IPS DF 6.9 (cell line): ENCODE measurements at places on chromosomes 1 and 21.

- H3K27ac ChIP-seq: no peak overlapping the region
- 0 out of 2 replicates have a peak, but pooled peaks cover 4% of the 10 kb centered on the region for H3K36me3 ChIP-seq
- DNase-seq: peak; percentile 84
- no peak overlapping the region for H3K4me3 ChIP-seq
- H3K4me1 ChIP-seq: peaks cover 3% of the 10 kb centered on the region; the same call in 1 of the 2 replicates
These were observed 11.1 kb downstream of the ADPRS start for GRCh38 chr1:36099681-36100341.

GRCh38 chr21:44650973-44651675 is 3.3 kb downstream of the KRTAP12-4 start:
- DNase-seq: no peak
- H3K27me3 ChIP-seq: no peaks in the 10 kb centered on the region
- H3K27ac ChIP-seq: no peak overlapping the region
- no peaks in the 10 kb centered on the region; the same call in 1 of the 2 replicates for H3K4me1 ChIP-seq

DNA sequence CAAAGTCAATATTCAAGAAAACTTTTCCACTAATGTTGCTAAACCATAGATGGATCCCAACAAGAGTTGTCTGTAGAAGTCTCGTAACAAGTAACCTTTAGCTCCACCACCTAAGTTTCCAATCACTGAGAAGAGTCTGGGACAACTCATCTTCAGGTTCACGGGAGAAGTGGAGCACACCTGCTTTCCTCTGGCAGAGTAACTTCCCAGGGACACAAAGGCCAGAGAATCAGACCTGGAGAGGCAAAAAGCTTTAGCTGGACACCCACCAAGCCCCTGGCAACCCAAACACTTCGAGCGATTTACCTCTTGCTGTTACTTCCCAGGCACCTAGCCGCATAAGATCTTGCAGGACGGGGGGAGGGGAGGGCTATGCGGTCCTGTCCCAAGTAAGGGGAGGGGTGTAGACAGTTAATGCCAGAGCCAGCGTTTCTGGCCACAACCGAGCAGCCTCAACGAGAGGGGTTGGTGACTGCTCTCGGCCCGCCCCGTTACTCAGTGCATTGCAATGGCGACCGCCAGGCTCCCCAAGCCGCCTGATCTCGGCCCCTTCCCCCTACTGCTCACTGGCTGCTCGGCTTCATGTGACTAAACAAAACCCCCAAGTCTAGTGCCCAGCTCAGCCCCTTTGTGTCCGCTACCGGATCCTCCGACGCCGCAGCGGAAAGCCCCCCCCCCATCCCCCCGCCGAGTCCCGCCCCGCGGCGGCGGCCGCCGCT is 709 bp downstream of the ZNF644 start:
- peak overlapping the region; percentile 59; the same call in 1 of the 2 replicates for H3K4me3 ChIP-seq
- H3K27me3 ChIP-seq: no peaks in the 10 kb centered on the region
- H3K36me3 ChIP-seq: no peaks in the 10 kb centered on the region
- peak; percentile 54 for DNase-seq
- H3K4me1 ChIP-seq: peaks cover 4% of the 10 kb centered on the region; the same call in 1 of the 2 replicates

- DNase-seq: peak; percentile 20
- no peaks in the 10 kb centered on the region for H3K36me3 ChIP-seq
- H3K4me1 ChIP-seq: no peaks in the 10 kb centered on the region
- H3K27me3 ChIP-seq: peaks cover 31% of the 10 kb centered on the region
- no peak overlapping the region for H3K27ac ChIP-seq
- peak overlapping the region; percentile 77; the same call in 1 of the 2 replicates for H3K4me3 ChIP-seq
These were observed 87.5 kb upstream of the RHOU start for GRCh38 chr1:228647523-228648444.
